ENCODE measurements at places on chromosomes 2 and 18. TPM values are rescaled to one million over a fixed set of nuclear protein-coding genes. Genes with fewer than 3 reads are reported as not detected.

SCN3A gene
- total RNA-seq: 1.4 TPM

LYPD1 gene
- total RNA-seq: 79.7 TPM

C2orf74 gene
- 10.3 TPM for total RNA-seq

SIX3 gene
- not detected for total RNA-seq

RNF152 gene
- total RNA-seq: 18.9 TPM

TMEM247 gene
- total RNA-seq: not detected

PROM2 gene
- total RNA-seq: not detected

LOXHD1 gene
- total RNA-seq: not detected

TMX3 gene
- 50.5 TPM for total RNA-seq

DSC2 gene
- total RNA-seq: not detected

ABCG8 gene
- not detected for total RNA-seq

NDC80 gene
- 15.3 TPM for total RNA-seq

GALNT1 gene
- 43.9 TPM for total RNA-seq

CPO gene
- not detected for total RNA-seq

NFU1 gene
- 40.0 TPM for total RNA-seq

KANSL3 gene
- total RNA-seq: 26.3 TPM

GALNT5 gene
- 73.6 TPM for total RNA-seq

SETBP1 gene
- total RNA-seq: 0.28 TPM

ALK gene
- not detected for total RNA-seq

ZFAND2B gene
- 21.9 TPM for total RNA-seq

TBR1 gene
- not detected for total RNA-seq

DOCK10 gene
- total RNA-seq: 63.6 TPM

SEPTIN2 gene
- total RNA-seq: 504 TPM

LRRTM4 gene
- total RNA-seq: not detected

SMAD4 gene
- 194 TPM for total RNA-seq

ZNF2 gene
- total RNA-seq: 7.3 TPM

TTLL4 gene
- total RNA-seq: 8.3 TPM

EVX2 gene
- total RNA-seq: not detected

TWIST2 gene
- total RNA-seq: 14.7 TPM

CNDP1 gene
- total RNA-seq: not detected

EPG5 gene
- total RNA-seq: 104 TPM

IL36A gene
- not detected for total RNA-seq

CLEC4F gene
- not detected for total RNA-seq

C18orf63 gene
- total RNA-seq: not detected

CABLES1 gene
- total RNA-seq: 5.7 TPM

PSTPIP2 gene
- 14.4 TPM for total RNA-seq

ARMC9 gene
- total RNA-seq: 46.6 TPM

MAP3K2 gene
- 31.9 TPM for total RNA-seq

HOXD13 gene
- total RNA-seq: not detected

OTOF gene
- total RNA-seq: not detected

COBLL1 gene
- total RNA-seq: 1.1 TPM

LAPTM4A gene
- total RNA-seq: 221 TPM

SH2D6 gene
- total RNA-seq: 0.36 TPM

DNAJC5G gene
- not detected for total RNA-seq

CHRNG gene
- not detected for total RNA-seq

DOK1 gene
- total RNA-seq: 12.2 TPM

All from IMR-90 (cell line).